ENCODE measurements at places on chromosomes 7 and 10.
A peak's percentile ranks its signal among the peaks of the same experiment; 100 is the strongest.

DNA sequence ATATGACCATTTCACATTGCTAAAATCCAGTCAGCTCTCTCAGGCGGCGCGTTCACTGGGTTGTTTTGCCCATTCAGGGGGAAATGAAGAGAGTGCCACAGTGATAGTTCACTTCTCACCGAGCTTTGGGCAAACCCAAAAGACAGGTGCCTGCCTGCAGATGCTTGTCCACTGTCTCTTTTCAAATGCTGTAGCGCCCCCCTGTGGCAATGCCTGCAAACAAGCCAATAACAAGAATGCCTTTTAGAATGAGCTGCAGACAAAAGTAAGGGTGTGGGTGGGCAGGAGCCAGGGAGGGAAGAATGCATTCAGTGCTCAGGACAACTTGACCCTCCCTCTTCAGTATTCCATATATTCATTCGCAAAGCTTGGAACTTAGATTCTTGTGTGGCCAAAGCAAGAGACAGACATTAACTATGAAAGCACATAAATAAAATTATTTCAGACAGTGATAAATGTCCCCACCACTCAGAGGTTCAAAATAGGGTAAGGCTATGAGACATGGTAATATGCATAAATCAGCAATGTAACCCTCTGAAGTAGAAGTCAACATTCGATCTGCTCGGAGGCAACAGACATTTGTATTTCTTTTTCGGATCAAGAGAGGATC, 86.9 kb downstream of the JAZF1 start:
- DNase-seq, result peak; percentile 63

DNA sequence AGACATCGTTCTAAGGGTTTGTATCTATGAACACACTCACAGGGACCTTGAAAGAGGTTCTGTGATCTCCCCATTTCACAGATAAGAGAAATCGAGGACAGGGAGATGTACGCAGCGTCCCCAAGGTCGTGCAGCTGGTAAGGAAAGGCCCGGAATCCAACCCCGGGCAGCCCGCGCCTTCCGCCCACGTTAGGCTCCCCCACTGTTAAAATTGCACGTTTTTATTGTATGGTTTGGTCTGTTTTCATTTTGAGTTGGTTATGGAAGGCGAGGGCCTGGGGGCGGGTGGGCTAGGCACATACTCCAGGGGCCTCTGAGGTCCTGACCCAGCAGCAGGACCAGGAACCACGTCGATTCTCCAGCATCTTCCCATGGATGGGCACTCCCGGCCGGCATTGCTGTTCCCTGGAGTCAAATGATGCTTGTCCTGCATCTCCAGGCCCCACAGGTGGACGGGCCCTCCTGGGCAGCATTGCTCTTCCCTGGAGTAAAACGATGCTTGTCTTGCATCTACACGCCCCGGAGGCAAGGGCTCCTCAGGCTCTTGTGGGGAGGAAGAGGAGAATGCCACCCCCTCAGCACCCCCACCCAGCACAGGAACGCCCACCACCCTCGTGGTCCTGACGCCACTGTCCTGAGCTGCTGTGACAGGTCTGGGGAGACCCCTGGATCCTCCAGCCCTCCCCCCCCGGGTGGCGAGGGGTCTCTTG, 65.9 kb downstream of the PDGFA start:
- no peak for DNase-seq

DNA sequence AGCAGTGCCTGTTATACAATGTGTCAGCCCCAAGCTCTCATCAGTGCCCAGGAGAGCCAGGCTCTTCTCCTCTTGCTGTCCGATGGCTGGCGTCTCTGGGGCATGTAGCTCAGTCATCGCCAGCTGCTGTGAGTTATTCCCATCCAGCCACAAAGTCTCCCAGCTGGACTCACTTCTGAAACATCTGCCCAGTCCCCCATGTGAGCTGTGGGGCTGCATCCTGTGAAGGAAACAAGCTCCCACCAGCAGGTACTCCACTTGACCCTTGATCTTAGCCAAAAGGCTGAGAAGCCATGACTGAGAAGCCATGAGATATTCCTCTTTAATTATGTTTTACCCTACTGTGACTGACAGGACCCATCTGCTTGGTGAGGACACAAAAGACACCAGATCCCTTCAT, 212.7 kb upstream of the IGFBP3 start:
- no peak for DNase-seq

GRCh38 chr10:110042181-110042580, 34.4 kb downstream of the ADD3 start:
- DNase-seq, result no peak

- DNase-seq, result no peak
Measured at GRCh38 chr10:13382703-13383398, 34.8 kb upstream of the SEPHS1 start.

Measured in erythroblast (primary cell).